ENCODE measurements at places on chromosomes 12 and 14. TPM values are rescaled to one million over a fixed set of nuclear protein-coding genes. Genes with fewer than 3 reads are reported as not detected.

GRCh38 chr12:50820177-50820576 lies 22.5 kb upstream of the TMPRSS12 start:
- DNase-seq, result no peak
- H3K27me3 ChIP-seq, result no peaks in the 10 kb centered on the region
- H3K27ac ChIP-seq, result no peak overlapping the region
- H3K4me1 ChIP-seq, result no peaks in the 10 kb centered on the region

GRCh38 chr12:108649669-108650068 lies 16.0 kb upstream of the SELPLG start:
- H3K36me3 ChIP-seq, result no peaks in the 10 kb centered on the region
- peak overlapping the region; percentile 26 for H3K27ac ChIP-seq
- H3K4me3 ChIP-seq, result no peak overlapping the region
- no peaks in the 10 kb centered on the region for H3K27me3 ChIP-seq

DNA sequence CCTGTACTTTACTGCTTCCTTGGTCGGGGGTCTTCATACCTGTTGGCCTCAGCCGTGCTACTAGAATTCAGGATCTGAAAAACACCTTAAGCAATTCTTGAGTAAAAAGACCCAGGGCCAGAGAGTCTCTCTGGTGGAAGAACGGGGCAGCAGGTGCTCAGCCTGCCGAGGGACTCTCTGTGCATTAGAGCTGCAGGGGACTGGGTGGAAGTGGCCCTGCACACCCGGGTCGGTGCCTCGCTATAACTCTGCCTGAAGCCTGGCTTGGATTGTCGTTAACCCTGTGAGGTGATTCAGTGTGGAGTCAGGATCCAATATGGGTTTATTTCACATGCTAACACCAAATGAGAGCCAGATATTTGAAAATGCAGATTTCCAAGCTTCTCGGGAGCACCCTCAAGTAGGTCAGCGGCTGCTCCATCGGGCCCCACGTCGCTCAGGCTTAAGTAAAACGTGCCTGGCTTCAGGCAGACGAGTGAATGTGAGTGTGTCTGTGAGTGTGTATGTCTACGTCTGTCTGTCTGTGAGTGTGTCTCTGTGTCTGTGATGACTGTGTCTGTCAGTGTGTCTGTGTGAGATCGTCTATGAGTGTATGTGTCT lies 35.1 kb upstream of the C14orf180 start:
- no peaks in the 10 kb centered on the region for H3K4me1 ChIP-seq
- H3K27me3 ChIP-seq, result no peaks in the 10 kb centered on the region
- no peak overlapping the region for H3K27ac ChIP-seq
- H3K4me3 ChIP-seq, result no peak overlapping the region

GRCh38 chr14:37262649-37263048 lies 64.9 kb downstream of the MIPOL1 start:
- no peaks in the 10 kb centered on the region for H3K4me1 ChIP-seq
- H3K36me3 ChIP-seq, result no peaks in the 10 kb centered on the region
- no peaks in the 10 kb centered on the region for H3K27me3 ChIP-seq
- H3K4me3 ChIP-seq, result no peak overlapping the region

DNA sequence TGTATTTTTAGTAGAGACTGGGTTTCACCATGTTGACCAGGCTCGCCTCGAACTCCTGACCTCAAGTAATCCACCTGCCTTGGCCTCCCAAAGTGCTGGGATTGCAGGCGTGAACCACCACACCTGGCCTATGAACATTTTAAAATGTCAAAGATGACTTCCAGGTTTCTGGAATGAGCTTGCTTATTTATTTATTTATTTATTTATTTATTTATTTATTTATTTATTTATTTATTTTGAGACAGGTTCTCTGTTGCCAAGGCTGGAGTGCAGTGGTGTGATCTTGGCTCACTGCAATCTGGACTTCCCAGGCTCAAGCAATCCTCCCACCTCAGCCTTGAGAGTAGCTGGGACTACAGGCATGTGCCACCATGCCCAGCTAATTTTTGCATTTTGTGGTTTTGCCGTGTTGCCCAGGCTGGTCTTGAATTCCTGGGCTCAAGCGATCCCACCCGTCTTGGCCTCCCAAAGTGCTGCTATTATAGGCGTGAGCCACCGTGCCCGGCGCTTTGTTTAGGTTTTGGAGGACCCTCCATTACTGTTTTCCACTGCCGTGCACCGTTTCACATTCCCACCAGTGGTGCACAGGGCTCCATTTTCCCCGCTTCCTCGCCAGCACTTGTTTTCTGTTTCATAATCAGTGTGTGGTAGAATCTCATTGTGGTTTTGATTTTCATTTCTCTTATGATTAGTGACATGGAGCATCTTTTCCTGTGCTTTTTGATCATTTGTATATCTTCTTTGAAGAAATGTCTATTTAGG lies 6.4 kb upstream of the CFAP251 start:
- H3K27ac ChIP-seq, result no peak overlapping the region
- no peak for DNase-seq
- no peaks in the 10 kb centered on the region for H3K27me3 ChIP-seq
- H3K36me3 ChIP-seq, result no peaks in the 10 kb centered on the region

The RNU7-1 gene
- not detected for total RNA-seq

The RNASE3 gene
- total RNA-seq, result 0.57 TPM

The TAS2R14 gene
- total RNA-seq, result 5.2 TPM

The RFX4 gene
- total RNA-seq, result not detected

All from aorta (tissue), 5 donors.